ENCODE measurements at places on chromosomes 2 and 18. TPM values are rescaled to one million over a fixed set of nuclear protein-coding genes. Genes with fewer than 3 reads are reported as not detected.

- DNase-seq = peak; percentile 1
Measured at GRCh38 chr2:130390460-130391057, 34.7 kb downstream of the PTPN18 start.

DNA sequence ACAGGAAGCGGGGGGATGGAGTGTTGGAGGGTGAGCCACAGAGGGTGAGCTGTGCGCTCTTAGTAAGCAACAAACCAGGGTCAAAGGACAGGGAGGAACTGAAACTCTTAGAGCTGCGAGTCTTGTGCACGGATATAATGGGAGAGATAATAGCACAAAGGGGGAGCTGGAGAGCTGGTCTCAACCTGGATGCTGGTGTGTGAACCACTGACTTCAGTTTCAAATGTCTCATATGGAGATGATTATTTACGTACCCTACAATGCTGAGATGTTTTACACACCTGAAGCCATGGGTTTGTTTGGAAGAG is 35.9 kb downstream of the PTGR3 start:
- peak; percentile 37 for DNase-seq

- DNase-seq = no peak
Measured at GRCh38 chr2:9307535-9307934, 100.9 kb downstream of the ASAP2 start.

- DNase-seq = no peak
Measured at GRCh38 chr2:117700471-117700870, 114.0 kb upstream of the DDX18 start.

GRCh38 chr2:67286981-67287759 is 110.0 kb upstream of the ETAA1 start:
- DNase-seq = no peak

DNA sequence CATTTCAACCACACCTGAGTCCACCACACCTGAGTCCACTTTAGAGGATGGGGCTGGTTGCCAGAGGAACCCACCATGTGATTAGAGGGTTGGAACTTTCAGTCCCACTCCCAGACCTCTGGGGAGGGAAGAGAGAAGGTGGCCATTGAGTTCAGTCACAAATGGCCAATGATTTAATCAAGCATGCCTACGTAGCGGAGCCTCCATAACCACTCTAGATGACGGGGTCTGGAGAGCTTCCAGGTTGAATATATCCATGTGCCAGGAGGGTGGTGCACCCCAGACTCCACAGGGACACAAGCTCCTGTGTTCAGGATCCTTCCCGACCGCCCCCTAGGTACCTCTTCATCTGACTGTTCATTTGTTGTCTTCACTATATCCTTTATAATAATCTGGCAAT is 53.3 kb downstream of the CYBRD1 start:
- no peak for DNase-seq

GRCh38 chr2:84906108-84906899 is 848 bp downstream of the TMSB10 start:
- DNase-seq = peak; percentile 30

The KCNJ13 gene
- not detected for total RNA-seq

The LRATD1 gene
- total RNA-seq = 2.4 TPM

The TCF23 gene
- total RNA-seq = not detected

The DSG4 gene
- not detected for total RNA-seq

The ASPRV1 gene
- total RNA-seq = 0.34 TPM

The DLX2 gene
- total RNA-seq = not detected

All from dermis blood vessel endothelial cell (primary cell).